Activated T-helper 1 cell treated with anti-CD3 and anti-CD28 coated beads, Interleukin-2, amount 50 U/mL, for 16 hours (primary cell): ENCODE measurements at places on chromosomes 4 and X.

DNA sequence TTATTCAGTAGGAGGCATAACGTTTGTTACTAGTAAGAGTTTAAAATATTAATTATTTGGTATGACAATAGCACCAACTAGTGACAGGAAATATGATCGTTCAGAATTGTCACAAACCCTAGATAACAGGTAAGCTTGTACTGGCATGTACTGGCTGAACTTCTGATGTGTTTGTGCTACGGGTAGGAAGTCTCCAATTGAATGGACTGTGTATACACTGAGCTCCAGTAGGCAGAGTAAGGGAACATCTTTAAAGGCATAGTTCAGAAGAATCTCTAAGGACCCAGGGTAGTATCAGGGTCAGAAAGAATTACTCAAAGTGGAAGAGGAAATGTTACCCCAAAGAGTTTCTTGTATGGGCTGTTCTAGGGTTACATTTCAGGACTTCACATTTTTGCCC is 230.4 kb downstream of the EDA2R start:
- DNase-seq: no peak

GRCh38 chr4:4752025-4752424 is 107.4 kb upstream of the MSX1 start:
- DNase-seq: no peak

- no peak for DNase-seq
Observed at GRCh38 chr4:158203436-158203835, 6.8 kb upstream of the TMEM144 start.

- DNase-seq: no peak
Observed at GRCh38 chr4:112894951-112895350, 154.5 kb upstream of the ANK2 start.

DNA sequence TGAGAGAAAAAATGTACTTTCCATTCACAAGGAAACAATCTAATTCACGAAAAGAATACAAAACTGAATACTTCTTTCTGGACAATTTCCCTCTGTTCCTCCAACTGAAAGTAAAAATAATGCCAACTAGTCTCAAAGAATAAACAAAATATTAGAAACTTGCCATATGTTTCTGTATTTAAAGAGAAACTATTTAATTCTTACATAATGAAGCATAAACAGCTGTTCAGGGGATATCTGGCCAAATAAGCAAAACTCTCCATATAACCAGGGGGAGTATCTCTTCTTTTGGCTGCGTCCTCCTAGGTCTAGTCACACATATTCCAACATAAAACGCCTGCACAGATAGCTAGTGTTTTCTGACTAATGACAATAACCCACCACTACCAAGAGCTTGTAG is 805 bp downstream of the GATB start:
- DNase-seq: no peak

DNA sequence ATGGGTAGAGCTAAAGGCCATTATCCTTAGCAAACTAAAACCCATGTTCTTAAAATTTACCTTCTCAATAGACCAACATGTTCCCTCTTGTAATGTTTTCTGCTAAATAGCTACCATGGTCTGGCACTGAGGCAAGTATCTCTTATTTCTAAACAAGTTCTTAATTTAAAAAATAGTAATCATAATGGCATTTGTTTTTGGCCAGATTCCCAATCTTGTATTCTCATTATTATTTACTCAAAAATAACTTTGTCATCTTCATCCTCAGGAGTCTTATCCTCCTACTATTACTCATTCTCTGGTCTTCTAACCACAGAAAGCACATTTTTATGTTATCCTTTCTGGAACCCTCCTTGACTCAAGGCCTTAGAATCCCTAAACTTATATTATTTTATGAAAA is 931.2 kb downstream of the CCSER1 start:
- no peak for DNase-seq
